CD4-positive, alpha-beta T cell treated with Interleukin-6 at 100 ng/mL for 8 hours (primary cell): ENCODE measurements at places on chromosomes 2 and 18.

DNA sequence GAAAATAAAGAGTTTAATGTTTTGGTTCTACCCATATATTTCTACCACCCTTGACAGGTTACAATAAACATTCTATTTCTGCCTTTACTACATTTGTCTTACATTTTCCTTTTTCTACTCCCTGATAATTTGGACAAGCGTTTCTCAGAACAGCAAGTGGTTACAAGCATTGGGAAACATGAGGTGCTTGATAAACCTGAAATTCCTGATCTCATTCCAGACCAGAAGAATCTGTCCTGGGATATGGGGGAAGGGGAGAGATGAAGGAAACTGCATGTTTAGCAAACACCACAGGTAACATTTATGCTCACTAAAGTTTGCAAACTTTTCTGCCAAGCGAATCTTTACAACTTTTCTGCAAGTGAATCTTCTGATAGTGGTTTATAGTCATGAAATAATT lies 28.3 kb upstream of the DSC1 start:
- DNase-seq, result no peak

DNA sequence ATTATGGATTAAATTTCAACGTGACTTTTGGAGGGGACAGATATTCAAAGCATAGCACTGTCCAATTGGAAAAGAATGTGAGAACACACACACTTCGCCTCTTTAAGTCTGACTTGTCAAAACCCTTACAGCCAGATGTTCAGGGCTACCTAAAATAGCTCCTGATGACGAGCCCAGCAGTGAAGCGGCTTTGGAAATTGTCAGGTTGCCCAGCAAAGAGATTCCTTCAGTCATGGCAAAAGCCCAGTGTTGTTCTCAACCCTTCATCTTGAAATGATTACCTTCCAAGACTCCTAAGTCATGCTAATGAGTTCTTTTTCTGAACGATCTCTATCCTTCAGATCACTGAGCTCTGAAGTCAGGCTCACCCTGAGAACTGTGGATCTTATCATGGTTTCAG lies 436.6 kb downstream of the LRATD1 start:
- DNase-seq, result no peak

DNA sequence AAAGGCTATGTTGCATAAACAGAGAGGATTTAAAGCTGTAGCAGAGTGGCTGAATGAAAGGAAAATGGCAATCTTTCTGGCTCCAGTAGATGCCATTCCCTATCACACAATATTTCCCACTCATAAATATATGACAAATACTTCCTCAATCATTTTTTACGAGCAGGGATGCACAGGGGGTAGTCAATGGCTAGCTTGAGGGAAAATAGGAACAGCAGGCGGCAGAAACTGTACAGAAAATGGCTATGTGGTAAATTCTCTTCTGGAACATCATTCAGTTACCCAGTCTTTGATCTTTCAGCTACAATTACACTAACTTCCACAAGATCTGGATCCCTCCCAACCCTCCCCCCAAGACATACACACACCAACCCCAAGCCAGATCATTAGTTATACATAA lies 127.2 kb downstream of the OLA1 start:
- DNase-seq, result no peak

DNA sequence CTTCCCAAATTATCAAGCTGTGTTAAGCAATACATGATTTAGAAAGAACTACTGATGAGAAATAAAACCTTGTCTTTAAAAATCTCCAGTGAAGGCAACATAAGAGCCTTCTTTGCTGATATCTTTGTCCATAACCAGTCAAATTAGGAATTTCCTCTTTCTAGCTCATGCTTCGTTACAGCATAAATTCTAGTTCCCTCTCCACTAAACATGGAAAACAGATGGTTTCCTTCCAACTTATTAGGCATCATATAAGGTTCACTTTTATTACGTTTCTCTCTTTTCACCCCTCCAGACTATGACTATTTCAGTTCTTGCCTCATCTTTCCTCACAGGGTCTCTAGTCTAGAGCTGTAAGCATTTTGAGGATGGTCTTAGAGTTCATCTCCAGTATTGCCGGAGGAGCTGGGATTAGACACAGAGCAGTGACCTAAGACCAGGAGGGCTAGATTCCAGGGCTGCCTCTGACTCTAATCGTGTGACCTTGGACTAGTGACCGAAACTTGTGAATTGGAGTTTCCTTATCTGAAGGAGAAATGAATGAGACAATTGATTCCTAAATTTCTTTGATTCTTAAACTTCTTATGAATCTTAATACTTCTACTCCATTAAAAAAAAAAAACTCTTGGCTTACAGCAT lies 195.5 kb upstream of the APCDD1 start:
- DNase-seq, result no peak

GRCh38 chr2:95346231-95346737 lies 49.1 kb downstream of the KCNIP3 start:
- no peak for DNase-seq

- DNase-seq, result no peak
These were observed 201.8 kb upstream of the LYPD1 start for GRCh38 chr2:132871831-132872230.

DNA sequence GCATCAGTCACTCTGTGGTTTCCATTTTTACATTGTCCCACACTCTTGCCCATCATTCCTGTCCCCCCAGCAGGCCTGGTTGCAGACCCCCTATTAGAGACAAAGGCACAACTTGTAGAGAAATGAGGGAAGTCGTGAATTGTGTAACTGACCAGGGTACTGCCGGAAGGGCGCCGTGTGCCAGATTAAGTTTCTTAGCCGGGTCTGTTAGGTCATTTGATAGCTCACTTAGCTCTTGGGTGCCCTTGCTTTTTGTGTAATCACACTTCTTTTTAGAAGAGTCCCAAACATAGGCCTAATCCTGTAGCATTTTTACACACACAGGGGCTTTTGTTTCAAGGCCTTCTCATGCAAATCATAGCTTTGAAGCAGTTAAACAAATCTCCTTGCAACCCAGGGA lies 87.2 kb downstream of the CTAGE1 start:
- no peak for DNase-seq

GRCh38 chr18:60331890-60332289 lies 40.7 kb downstream of the MC4R start:
- DNase-seq, result no peak

DNA sequence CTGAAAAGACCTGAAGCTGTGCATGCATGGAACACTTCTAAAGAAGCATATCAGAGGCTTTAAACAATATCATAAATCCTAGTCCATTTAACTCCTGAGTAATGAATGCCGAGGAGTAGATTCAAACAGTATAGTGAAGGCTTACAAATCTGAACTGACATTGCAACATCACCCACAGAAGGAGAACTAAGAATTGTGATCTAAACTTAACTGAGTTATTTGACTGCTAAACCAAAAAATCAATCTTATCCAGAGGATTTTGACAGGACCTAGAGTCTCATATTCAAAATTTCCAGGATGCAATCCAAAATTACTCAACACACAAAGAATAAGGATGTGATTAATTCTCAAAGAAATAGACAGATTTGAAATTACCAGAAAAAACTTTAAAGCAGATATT lies 181.0 kb downstream of the SLC39A10 start:
- DNase-seq, result no peak
